ENCODE measurements at places on chromosomes 7 and 10.

DNA sequence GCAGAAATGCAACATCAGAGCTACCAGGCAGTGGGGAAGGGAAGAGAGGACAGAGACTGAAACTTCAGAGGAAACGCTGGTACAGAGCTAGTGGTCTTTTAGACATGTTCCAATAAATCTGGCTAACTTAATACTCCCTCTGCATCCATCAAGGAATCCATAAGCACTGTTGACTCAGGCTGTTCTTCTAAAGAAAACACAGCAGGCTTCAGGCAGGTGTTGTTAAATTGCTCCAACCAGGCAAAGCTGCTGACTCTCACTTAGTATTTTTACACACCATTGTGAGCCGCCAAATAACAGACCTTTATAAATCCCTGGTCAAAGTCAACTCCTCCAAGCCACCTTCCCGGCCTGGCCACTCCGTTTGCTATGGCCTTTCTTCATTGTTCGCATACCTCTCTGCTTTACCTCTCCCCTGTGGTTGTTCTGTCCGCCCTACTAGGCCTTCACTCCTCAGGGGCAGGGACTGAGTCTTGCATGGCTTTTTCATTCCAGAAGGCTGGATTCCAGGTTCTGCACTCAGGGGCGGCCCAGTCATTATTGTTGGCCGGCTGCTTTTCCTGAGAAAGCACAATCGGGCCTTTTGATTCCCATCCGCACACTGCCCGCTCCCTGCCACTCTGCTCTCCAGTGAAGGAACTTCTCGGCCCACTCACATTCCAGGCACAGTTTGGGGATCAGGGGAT lies 18.4 kb downstream of the CREB3L2 start:
- DNase-seq = no peak

DNA sequence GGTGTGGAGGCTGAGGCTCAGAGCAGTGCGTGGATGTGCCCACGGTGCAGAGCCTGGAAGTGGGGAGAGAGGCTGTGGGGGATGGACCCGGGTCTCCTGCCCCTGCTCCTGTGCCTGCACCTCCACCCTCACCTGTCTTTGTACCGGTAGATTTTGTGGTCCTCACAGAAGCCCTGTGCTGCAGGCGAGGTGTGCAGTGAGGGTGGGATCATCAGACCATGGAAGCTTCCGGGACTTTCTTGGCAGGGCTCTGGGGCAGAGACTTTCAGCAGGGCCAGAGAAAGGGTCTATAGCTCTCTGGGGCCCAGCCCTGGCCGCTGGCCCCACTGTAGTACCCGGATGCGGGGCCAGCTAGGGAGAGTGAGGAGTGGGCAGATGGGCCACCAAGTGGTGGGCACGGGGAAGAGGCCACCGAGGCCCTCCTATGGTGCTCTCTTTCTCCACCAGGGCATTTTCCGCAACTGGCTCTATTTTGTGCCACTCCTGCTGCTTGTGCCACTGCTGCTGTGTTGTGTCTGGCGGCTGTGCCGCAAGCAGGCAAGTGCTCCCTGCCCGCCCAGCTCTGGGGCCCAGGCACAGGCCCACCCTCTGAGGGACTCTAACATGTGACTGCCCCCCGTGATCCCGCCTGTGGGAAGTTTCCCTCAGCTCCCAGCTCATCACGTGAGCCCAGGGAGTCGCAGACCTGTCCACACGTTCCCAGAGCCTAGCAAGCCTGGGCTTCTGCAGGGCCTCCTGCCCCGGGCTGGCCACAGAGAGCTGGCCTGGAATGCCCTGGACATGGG lies 22.1 kb downstream of the ANTXRL start:
- DNase-seq = no peak

- DNase-seq = no peak
Observed at GRCh38 chr7:30322271-30323005, 38.0 kb downstream of the ZNRF2 start.

GRCh38 chr7:121385056-121385799 lies 10.9 kb downstream of the FAM3C start:
- DNase-seq = no peak

DNA sequence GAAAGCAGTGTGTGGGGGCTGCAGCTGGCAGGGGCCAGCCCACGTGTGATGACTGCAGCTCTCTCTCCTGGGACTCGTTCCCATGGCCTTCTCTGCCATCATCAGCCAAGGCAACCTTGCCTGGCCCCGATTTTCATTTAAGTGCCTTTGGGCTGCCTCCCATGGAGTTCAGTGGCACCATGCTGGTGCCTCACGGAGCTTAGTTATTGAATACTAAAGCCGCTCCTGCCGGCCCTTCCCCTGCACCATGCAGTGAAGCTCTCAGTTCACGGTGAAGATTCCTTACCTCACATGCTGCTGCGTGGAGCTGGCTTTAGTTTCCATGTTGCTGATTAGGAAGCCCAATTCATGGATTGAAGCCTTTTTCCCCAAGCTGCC lies 141.5 kb upstream of the EEPD1 start:
- DNase-seq = no peak

DNA sequence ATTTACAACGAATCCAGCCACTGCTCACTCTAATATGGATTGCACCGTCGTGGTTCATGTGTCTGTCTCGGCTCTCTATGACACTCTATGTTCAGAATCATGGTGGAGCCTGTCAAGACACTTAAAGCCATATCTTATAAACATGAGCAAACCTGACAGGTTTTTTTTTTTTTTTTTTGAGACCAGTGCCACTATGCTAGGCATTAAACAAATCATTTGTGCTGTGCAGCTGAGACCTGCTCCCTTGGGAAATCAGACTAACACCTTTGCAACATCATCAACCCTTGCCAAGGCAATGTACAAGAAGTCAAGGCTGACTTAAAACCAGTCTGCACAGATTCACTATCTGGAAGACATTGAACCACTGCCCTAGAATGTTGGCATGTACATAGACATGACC lies 181.2 kb upstream of the ANK3 start:
- DNase-seq = no peak

GRCh38 chr10:130545697-130546096 lies 409.5 kb downstream of the GLRX3 start:
- DNase-seq = no peak

DNA sequence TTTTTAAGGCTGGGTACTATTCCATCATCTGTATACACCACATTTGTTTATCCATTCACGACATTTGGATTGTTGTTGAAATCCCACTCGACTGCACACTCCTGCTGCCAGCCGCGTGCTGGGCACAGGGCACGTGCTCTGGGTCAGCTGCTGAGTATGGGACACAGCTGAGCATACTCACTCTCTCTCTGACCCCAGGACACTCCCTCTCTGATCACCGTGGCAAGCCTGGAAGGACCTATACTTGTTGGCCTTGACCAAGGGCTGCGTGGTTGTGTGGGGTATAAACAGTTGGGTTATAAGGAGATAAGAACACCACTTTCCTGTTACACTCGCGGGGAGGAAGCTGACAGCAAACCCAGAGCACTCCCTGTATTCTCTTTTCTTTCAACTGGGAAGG lies 153.0 kb upstream of the RHEB start:
- no peak for DNase-seq

GRCh38 chr7:117064688-117065087 lies 111.4 kb downstream of the ST7 start:
- no peak for DNase-seq

- no peak for DNase-seq
Observed at GRCh38 chr7:11831736-11832495, at the start of gene THSD7A. THSD7A (minus strand) TSS chr7:11832198; CDS start chr7:11831946, 252 bp downstream.

- no peak for DNase-seq
Observed at GRCh38 chr7:2807460-2807844, 36.7 kb downstream of the GNA12 start.

DNA sequence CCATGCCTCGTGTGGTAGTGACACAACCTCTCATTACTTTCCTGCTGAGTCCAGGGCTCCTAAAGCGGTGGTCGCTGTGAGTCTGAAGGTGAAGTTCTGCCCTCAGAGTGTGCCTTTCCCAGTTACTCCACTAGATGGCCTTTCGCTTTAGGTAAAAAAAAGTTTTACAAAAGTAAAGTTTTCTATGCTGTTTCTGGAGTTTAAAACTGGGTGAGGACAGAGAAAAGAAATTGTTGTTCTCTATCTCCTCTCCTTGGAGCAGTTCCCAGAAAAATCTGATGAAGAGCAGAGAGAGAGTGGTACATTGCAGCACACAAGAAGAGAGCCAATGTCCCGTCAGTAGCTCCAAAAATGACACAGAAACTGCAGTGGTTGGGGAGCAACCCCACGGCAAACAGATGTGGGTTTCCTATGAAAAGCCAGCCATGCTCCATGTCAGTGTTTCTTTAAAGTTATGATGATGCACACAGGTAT lies 257.1 kb downstream of the GLI3 start:
- no peak for DNase-seq

DNA sequence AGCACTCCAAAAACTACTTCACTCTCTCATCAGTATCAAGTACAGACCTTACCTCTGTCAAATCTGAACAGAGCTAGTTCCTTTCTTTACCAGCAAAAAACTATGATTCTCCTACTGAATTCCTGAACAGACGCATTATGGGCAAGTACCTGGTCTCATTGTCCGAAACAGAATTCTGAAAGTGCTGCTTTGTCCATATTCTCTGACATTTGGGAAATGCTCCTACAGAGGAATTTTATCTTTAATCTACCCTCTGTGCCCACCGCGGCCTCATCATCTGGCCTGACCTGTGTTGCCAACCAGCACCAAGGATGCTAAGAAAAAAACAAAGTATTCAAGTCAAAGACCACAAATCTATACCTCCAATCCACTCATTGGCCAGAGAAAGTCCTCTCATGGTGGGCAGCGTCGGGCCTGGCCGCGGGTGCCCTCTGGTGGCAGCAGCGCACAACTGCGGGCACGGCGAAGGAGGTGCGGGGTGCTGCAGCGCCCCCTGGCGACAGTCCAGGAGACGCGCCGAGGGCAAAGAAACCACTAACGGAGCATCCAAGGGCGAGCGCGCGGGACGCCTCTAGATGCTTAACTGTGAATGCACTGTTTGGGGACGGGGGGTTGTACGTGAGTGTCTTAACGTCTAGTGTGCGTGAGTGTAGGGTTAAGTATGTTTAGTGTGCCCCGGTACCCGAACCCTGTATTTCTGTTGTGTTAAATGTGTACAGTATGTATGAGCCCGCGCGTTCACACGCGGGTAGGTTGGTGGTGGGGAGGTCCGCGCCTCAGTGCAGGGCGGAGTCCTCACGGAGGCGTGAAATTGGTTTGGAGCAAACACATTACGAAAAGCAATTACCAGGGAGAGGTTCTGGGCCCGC lies 5.0 kb upstream of the GBX1 start:
- peak; percentile 76 for DNase-seq

DNA sequence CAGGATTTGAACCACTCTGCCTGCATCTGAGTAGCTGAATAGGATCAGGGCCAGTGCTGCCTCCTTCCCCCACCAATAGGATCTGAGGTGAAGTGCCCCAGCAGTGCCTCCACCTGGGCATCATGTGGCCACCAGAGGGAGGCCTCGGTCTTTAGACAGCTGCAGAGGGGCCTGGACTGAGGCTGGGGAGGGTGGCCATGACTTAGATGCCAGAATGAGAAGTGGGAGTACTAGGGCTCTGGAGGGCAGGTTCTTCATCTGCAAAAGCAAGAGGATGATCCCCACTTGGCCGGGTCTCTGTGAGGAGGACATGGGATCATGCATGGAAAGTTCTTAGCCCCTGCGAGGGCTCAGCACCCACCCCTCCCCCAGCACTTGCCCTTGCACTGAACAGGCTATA lies 56.9 kb downstream of the NEUROG3 start:
- no peak for DNase-seq

DNA sequence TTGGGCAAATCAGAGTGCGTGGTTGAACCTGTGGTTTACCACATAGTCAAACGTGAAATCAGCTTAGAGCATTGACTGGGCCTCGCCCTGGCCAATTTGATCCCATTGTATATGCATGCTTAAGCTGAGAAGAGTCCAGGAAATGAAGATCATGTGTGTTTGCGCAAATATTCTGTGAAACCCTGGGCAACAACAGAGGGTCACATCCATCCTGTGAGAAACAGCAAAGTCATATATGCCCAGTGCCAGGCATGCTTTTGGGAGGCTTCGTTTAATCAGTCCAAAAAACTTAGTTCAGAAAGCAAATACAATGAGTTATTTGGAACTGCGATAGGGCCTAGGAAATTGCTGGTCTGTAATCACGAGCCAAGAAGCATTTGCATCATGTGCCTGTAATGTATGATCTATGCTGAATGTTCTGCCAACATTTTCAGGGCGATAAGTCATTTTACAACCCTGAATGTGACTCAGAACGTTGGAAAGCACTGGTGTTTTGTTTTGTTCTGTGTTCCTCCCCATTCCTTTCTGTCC lies 412.1 kb upstream of the CELF2 start:
- DNase-seq = no peak

DNA sequence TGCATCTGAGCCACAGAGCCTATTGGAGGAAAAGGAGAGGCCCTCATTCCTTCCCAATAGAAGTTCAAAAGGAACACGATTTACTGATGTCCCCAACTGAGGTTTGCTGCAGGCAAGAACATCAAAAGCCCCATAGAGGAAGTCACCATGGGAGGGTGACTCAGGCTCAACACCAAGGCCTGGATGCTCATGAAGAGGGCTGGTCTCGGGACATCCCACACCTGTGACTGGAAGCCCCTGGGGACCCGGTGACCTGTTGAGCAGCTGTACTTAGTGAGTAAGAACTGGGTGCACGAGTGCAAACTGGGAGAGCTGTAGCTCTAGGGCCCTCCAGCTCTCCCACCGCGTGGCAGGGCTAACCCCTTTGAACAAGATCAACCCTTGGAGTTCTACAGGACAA lies 38.0 kb downstream of the CYTH3 start:
- DNase-seq = no peak

- DNase-seq = no peak
Observed at GRCh38 chr7:26368542-26368941, 76.9 kb downstream of the SNX10 start.

- DNase-seq = no peak
Observed at GRCh38 chr10:59682986-59683937, 26.4 kb downstream of the SLC16A9 start.

- no peak for DNase-seq
Observed at GRCh38 chr10:124742413-124743190, 1.6 kb downstream of the FAM53B start.

DNA sequence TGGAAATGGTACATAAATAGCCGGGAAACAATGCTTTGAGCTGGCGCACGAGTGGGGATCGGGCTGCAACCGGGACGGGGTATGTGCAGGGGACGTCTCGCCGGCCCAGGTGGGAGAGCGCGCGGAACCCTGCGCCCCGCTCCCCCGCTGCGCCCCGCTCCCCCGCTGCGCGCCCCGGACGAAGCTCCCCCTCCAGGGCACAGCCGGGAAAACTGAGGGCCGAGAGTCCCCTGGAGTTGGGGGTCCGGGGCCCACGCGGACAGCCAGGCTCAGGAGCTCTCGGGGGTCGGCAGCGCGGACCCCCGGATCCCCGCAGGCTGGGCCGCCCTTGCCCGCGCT lies 514 bp downstream of the RADIL start:
- no peak for DNase-seq

Measured in effector CD4-positive, alpha-beta T cell (primary cell).